ENCODE measurements at places on chromosomes 3 and 15.

DNA sequence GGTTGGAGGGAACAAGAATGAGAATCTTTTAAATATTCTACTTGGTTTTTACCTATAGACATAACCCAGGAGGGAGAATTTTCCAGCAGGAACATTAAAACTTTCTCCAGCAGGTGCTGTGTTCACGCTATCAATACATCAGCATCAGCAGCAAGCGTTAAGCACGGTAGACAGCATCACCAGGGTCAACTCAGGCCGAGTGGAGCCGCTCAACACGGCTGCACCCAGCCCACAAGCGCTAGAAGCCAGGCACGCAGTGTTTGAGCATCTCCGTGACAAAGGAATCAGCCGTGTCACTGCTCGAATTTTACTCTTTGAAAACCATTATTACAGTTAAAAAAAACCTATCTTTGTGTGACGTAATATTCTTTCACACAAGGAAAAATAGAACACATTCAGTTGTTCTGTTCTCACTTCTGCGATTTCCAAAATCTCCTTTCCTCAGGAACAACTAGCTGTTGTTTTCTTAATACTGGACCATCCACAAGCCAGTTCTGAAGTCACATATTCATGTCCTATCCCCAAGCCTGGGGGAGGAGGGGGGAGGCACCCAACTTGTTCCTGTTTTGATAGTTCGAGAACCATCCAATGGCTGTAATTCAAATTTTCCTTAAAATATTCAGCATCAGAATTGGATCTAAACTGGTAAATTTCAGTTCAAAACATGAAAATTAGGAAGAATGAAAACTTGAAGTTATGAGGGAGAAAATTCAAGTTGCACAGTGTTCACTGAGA, 77.9 kb downstream of the ADAMTS17 start:
- H3K4me3 ChIP-seq = no peak overlapping the region
- no peaks in the 10 kb centered on the region for H3K27me3 ChIP-seq
- no peaks in the 10 kb centered on the region for H3K36me3 ChIP-seq
- peaks cover 7% of the 10 kb centered on the region for H3K4me1 ChIP-seq
- no peak overlapping the region for H3K27ac ChIP-seq
- DNase-seq = no peak

DNA sequence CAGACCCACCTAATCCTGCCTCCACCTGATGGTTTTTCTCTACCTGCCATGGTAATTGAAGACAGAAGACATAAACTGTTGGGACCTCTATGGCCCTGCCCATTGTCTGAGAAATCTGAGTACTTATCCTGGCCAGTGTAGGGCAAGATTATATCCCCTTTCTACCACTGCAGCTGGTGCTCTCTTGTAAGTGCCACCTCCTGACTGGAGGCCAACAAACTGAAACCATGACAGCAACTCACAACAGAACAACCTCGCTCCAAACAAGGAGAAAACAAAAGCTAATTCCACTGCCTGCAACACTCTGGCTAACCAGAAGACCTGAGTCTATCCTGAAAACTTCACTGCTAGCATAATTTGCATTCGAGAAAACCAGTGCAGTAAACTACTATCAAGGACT, 82.9 kb downstream of the CLDN1 start:
- H3K27ac ChIP-seq = no peak overlapping the region
- H3K27me3 ChIP-seq = no peaks in the 10 kb centered on the region
- no peaks in the 10 kb centered on the region for H3K4me1 ChIP-seq
- no peak for DNase-seq

- no peaks in the 10 kb centered on the region for H3K27me3 ChIP-seq
- no peaks in the 10 kb centered on the region for H3K4me1 ChIP-seq
- no peak for DNase-seq
- no peaks in the 10 kb centered on the region for H3K36me3 ChIP-seq
- no peak overlapping the region for H3K4me3 ChIP-seq
- no peak overlapping the region for H3K27ac ChIP-seq
Observed at GRCh38 chr3:145716519-145716918, 444.5 kb downstream of the PLOD2 start.

DNA sequence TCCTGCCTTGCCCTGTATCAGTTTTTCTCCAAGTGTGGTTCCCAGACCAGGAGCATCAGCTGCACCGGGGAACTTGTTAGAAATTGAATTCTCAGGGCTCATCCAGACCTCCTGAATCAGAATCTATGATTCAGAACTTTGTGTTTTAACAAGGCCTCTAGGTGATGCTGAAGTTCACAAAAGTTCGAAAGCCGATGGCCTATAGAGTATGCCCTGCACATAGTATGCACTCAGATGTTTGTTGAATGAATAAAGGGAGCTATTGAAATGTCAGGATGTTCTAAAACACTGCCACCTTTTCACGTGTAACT, 664 bp upstream of the LARP6 start:
- peak overlapping the region; percentile 85 for H3K4me3 ChIP-seq
- no peaks in the 10 kb centered on the region for H3K27me3 ChIP-seq
- H3K4me1 ChIP-seq = peaks cover 9% of the 10 kb centered on the region
- peaks cover 4% of the 10 kb centered on the region for H3K36me3 ChIP-seq
- DNase-seq = no peak

GRCh38 chr3:194225988-194226663, 90.2 kb downstream of the HES1 start:
- no peaks in the 10 kb centered on the region for H3K27me3 ChIP-seq
- H3K27ac ChIP-seq = no peak overlapping the region
- H3K4me1 ChIP-seq = no peaks in the 10 kb centered on the region
- no peaks in the 10 kb centered on the region for H3K36me3 ChIP-seq
- DNase-seq = no peak

DNA sequence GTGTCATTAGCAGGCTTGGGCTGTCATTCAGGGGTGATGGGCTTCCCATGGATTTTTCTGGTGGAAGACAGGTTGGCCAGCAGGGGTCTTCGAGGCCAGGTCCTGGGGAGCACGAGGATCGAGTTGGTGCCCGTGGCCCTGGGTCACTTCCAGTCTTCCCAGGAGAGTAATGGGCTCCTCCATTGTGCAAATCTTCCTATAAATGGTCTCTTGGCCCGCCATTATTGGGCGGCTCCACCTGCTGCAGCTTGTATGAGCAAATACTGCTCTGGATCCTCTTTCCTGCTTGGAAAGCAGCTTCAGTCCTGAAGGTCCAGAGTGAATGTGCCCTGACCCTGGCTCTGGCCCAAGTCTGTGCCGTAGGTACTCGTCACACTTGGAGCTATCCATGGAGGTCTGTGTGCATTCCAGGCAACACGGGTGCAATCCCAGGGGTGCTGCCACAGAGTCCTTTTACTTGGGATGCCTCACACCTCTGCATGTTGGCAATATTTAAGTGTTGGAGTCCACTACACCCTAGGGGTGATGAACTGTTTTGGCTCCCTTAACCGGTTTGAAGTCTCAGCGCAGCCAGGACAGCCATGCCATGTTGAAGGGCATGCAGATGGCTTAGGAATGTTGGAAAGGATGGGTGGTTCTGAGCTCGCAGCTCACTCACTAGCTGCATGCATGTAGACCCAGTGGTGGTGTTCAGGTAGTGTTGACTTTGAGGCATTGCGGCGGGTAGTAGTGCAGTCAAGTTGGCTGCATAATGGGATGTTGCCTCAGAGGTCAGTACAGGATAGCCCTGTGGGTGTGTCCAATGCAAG, 97.6 kb downstream of the SNRPN start:
- H3K27ac ChIP-seq = no peak overlapping the region
- no peaks in the 10 kb centered on the region for H3K27me3 ChIP-seq
- H3K36me3 ChIP-seq = peaks cover 96% of the 10 kb centered on the region
- no peaks in the 10 kb centered on the region for H3K4me1 ChIP-seq

DNA sequence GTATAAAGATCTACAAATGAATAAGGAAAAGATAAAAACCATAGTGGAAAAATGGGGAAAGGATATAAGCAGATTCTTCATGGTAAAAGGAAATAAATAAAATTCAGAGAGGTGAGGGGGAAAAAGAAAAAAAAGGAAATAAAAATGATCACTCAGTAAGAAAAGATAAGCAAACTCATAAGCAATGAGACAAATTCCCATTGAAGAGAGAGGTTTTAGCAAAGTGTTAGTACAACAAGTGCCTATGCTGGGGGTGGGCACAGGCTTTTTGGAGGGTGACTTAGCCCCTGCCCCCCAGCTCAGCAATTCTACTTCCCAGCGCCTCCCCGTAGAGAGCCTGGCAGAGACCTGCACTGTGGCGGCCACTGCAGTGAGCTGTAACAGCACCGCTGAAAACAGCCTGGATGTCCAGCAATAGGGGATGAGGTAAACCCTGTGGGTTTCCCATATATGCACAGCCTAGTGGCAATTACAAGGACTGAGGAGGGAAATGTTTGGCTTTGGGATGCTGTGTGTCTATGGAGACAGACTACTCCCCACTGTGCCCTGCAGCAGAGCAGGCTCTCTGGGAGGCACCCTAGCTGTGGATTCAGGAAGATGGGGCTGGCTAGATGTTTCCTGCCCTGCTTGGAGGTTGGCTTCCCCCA, 23.7 kb upstream of the SFMBT1 start:
- DNase-seq = no peak
- H3K4me3 ChIP-seq = no peak overlapping the region
- H3K27ac ChIP-seq = no peak overlapping the region
- H3K36me3 ChIP-seq = no peaks in the 10 kb centered on the region
- peaks cover 3% of the 10 kb centered on the region for H3K4me1 ChIP-seq

GRCh38 chr15:25709437-25710159, 153.5 kb downstream of the ATP10A start:
- DNase-seq = no peak
- no peaks in the 10 kb centered on the region for H3K27me3 ChIP-seq
- no peak overlapping the region for H3K4me3 ChIP-seq

DNA sequence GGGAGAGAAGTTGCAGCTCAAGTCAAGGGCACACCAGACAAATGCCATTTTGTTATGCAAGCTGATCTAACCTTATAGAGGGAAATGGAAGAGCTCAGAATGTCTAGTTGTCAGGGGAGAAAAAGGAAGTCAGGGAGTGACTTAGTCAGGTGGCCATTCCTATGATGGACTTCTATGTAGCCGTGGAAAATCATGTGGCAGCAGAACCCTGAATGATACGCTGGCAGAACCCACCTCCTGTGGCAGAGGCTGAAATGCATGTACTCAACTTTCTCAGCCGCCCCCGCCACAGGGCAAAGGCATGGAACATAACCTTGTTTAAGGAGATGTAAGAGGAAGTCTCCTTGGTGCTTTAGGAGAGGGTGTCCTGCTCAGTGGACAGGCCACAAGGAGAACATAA, 37.7 kb upstream of the PARL start:
- DNase-seq = no peak
- peaks cover 37% of the 10 kb centered on the region for H3K36me3 ChIP-seq
- H3K27me3 ChIP-seq = no peaks in the 10 kb centered on the region
- no peaks in the 10 kb centered on the region for H3K4me1 ChIP-seq
- H3K27ac ChIP-seq = no peak overlapping the region
- no peak overlapping the region for H3K4me3 ChIP-seq

- no peaks in the 10 kb centered on the region for H3K27me3 ChIP-seq
- no peak for DNase-seq
- H3K36me3 ChIP-seq = no peaks in the 10 kb centered on the region
- H3K4me3 ChIP-seq = no peak overlapping the region
- no peak overlapping the region for H3K27ac ChIP-seq
Observed at GRCh38 chr15:80142646-80143045, 10.2 kb upstream of the FAH start.

DNA sequence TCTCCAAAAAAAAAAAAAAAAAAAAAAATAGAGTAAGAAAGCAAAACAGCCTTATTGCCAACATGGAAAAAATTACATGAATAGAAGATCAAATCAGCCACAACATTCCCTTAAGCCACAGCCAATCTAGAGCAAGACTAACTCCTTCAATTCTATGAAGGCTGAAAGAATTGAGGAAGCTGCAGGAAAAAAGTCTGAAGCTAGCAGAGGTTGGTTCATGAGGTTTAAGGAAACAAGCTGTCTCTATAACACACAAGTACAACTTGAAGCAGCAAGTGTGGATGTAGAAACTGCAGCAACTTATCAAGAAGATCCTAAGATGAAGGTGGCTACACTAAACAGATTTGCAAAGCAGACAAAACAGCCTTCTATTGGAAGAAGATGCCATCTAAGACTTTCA, 9.3 kb downstream of the PARL start:
- H3K4me3 ChIP-seq = no peak overlapping the region
- H3K36me3 ChIP-seq = no peaks in the 10 kb centered on the region
- no peak for DNase-seq
- H3K4me1 ChIP-seq = no peaks in the 10 kb centered on the region

GRCh38 chr15:48631176-48631770, 14.2 kb downstream of the FBN1 start:
- no peak for DNase-seq
- no peak overlapping the region for H3K4me3 ChIP-seq
- H3K4me1 ChIP-seq = peaks cover 23% of the 10 kb centered on the region
- H3K27ac ChIP-seq = peak overlapping the region; percentile 6
- H3K36me3 ChIP-seq = no peaks in the 10 kb centered on the region

All from thoracic aorta (tissue), 2 donors.